ENCODE measurements at places on chromosomes 13 and 19. TPM values are rescaled to one million over a fixed set of nuclear protein-coding genes. Genes with fewer than 3 reads are reported as not detected.

DNA sequence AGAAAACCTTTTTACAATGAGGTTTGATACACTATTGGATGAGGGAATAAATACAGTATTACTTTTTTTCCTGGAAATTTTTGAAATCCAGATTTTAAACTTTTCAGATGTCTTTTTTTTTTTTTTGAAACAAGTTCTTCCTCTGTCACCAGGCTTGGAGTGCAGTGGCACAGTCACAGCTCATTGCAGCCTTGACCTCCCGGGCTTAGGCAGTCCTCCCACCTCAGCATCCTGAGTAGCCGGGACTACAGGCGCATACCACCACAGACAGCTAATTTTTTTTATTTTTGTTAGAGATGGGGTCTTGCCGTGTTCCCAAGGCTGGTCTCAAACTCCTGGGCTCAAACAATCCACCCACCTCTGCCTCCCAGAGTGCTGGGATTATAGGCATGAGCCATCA is 96.8 kb downstream of the RNF17 start:
- DNase-seq: no peak

- DNase-seq: no peak
Observed at GRCh38 chr19:48750771-48751504, 1.5 kb downstream of the FUT1 start.

- DNase-seq: no peak
Observed at GRCh38 chr13:25179832-25180774, 8.0 kb upstream of the AMER2 start.

DNA sequence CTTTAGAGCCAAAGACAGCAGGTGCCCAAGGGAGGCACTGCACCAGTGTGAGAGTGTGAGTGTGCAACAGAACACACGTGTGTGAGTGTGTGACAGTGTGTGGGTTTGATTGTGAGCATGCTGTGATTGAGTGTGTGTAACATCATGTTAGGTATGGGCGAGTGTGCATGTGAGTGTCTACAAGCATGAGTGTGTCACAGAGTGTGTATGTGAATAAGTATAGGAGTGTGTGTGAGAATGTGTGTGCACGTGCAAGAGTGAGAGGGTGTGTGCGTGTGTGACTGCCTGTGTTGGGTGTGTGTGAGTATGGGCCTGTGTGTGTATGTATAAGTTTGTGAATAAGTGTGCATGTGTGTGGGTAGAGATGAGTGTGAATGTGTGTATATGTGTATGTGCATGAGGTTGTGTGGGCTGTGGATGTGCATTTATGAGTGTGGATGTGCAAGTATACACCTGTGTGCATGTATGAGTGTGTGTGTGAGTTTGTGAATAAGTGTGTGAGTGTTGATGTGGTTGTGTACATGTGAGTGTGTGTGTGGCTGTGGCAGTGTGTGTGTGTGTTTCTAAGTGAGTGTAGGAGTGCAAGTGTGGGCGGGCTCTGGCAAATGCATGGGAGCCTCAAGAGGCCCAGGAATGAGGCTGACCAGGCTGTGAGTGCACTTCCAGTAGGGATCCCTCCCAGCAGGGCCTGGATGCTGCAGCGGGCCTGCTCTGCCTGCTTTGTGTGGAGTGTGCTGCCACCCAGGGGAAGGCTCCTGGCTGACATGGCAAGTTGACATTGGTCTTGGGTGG is 198.4 kb downstream of the COL4A1 start:
- DNase-seq: peak; percentile 48

DNA sequence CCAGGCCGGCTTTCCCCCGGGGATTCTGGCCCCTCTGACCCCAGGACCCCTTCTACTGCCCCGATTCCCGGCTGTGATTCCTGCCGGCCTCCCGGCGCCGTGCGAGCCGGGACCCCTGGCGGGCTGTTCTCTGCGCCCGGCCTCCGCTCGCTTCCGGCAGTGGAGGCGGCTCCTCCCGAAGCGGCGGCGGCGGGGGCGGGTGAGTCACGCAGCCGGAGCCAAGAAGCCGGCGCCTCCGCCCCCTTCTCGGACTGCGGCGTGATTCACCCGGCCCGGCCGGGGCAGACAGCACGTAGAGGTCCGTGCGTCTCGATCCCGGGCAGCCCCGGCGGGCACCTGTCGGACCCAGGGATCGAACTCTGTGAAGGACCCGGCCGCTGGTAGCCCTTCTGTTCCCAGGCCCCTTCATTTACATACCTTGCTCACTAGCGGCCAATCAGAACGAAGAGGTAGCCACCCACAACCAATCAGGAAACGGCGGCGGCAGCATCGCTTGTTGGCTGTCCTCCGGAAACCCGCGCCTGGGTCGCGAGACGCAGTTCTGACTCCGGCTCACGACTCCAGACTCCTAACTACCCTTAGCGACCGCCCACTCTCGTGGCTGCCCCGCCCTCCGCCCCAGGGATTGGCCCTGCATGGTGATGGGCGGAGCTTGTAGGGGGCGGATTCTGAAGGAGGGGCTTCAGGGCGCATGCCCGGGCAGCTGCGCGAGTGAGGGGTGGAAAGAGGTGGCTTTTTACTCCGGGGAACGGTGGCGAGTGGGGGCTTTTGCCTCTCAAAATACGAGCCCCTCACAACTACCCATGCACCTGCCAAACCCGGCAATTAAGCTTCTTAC is at the start of gene SERTAD1:
TSS of gene SERTAD1 (minus strand) at position 543 of the 838 bp plus-strand sequence. CDS start 2,446 bp downstream, outside the sequence.
- DNase-seq: peak; percentile 97

DNA sequence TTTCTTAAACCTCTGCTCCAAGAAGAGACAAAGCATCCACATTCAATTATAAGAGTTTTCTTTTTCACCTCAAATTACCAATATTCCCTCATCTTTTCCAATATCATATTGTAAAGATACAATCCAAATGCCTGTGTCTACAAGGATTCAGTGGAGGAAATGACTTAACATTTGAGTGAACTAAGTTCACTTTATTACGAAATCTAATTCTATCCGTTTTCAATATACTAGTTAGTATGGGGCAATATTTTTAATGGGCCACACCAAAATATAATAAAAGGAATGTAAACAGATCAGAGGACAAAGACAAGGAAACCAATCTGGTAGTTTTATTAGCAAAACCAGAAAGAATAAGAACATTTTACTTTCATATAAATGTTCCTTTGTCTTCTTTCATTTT is 136.0 kb downstream of the DCLK1 start:
- DNase-seq: no peak

- no peak for DNase-seq
Observed at GRCh38 chr19:15614507-15615379, at the start of gene CYP4F8. TSS of gene CYP4F8 (plus strand) at chr19:15615218. CDS start at chr19:15615617, 399 bp downstream.

DNA sequence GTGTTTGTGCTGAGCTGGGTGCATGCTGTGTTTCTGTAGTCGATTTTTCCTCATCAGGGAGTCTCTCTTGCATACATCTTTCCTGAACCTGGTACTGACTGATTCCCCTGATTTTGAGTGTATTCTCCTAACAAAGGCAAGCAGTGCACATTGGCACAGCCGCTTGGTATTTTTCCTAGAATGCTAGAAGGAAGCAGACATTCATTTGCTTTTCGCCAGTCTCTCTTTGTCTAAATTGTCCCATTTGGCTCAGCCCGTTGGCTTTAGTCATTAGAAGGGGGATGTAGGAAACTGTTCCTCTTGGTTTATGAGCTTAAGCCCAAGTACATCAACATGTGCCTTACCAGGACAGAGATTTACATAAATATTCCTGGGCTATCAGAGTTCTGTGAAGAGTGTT is 266.1 kb upstream of the TMTC4 start:
- no peak for DNase-seq

DNA sequence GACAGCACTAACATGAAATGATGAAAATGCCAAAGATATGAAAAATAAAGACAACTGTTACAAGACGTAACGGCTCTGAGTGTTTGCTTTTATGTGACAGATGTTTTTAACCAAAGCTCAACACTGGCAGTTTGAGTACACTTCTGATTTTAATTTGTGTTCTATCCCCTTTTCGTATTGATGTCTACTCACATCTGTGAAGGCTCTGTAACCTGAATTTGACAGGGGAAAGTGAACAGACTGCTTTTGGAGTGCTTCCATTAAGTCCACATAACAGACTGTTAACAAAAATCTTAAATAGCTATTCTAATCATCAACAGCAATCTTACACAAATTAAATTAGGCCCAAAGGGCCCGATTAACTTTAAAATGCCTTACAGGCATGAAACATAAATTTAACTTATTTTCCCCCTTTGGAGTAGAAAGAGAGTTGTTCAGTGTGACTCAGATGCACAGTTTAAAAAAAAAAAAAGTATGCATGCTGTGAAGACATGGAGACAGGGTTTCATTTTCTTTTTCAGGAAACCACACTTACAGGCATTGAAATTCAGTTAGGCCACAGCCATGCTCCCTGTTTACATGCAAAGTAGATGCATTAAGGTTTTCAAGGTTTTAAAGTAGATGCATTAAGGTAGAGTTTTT is 16.3 kb upstream of the RNASEH2B start:
- no peak for DNase-seq

DNA sequence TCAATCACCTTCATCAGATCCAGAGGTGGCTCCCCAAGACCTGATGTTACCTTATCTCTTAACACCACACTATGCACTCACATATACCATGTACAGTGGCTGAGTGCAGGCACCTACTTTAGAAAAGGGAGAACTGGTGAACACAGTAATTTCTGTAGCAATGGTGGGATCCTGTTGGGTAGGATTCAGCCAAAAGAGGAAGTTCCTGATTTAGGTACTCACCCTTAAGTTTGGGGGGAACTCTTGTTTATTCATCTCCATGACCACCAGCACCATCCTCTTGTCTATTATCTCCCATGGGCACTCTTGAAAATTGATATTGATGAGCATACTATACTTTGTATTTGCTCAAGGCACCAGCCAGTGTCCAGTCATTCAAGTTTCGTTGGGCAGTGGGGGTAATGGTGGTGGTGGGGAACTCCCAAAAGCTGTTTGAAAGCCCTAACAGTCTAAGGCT is 324.4 kb downstream of the LMO7 start:
- no peak for DNase-seq

- peak; percentile 63 for DNase-seq
Observed at GRCh38 chr13:103640606-103641005, 574.4 kb upstream of the SLC10A2 start.

GRCh38 chr19:34713262-34713637 is 20.8 kb upstream of the ZNF181 start:
- no peak for DNase-seq

DNA sequence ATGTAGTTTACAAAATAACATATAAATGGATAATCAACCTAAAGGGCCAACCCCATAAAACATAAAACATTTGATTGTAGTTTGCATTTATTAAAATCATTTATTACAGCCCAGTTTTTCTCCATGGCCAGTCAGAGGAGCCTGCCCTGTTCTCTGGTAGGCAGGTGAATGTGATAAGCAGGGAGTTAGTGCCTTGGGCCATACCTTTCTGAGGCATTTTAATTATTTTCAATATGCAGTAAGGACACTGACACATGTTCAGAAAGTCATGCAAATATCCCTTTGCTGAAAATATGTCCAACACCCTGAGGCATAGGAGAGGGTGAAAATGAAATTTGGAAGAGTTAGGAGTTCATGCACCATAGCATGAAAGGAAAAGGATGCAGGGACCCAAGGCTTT is 242.6 kb upstream of the EDNRB start:
- DNase-seq: no peak

- DNase-seq: no peak
Observed at GRCh38 chr13:100068133-100068931, 20.6 kb upstream of the PCCA start.

GRCh38 chr19:46629546-46630025 is 4.7 kb upstream of the PTGIR start:
- no peak for DNase-seq

DNA sequence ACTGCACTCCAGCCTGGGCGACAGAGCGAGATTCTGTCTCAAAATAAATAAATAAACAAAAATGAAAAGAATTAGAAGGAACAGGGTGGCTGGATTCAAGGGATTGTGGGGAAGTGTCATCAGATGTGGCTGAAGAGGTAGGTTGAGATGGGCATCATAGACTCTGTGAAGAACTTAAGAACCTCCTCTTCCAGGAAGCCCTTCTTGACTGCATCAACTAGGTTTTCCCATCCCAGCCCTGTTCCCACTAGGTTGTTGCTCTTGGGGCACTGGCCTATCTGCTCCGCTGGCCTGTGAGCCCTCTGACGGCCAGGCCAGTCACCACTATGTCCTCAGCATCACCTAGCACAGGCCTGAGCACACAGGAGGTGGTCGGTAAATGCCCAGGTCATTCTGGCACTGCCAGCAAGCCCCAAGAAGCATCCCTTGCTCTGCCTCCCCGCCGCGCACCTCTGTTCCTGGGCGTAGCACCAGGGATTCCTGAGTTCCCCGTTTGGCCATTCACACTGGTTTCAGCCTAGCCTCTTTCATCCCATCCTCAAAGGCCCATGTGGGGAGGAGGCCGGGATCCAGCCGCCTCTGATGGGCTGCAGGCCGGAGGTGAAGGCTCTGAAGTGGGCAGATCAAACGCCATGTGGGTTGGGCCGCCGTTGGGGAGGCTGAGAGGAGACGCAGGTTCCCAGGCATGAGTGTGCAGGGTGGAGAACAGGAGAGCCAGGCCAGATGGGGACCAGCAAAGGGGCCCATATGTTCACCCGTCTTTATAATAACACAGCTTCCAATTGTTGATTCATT is 27.6 kb upstream of the SLC1A5 start:
- DNase-seq: no peak

GRCh38 chr19:718251-718951 is 9.7 kb downstream of the PALM start:
- no peak for DNase-seq

GRCh38 chr19:1952635-1953034 is 11.7 kb downstream of the CSNK1G2 start:
- DNase-seq: no peak

- no peak for DNase-seq
Observed at GRCh38 chr19:48910803-48911202, 10.7 kb downstream of the NUCB1 start.

- DNase-seq: no peak
Observed at GRCh38 chr19:48455171-48455907, at the start of gene KCNJ14. TSS of gene KCNJ14 (plus strand) at chr19:48455574. CDS start at chr19:48461725, 6,151 bp downstream.

GRCh38 chr19:53041366-53041765 is 3.2 kb upstream of the ERVV-2 start:
- DNase-seq: no peak

DNA sequence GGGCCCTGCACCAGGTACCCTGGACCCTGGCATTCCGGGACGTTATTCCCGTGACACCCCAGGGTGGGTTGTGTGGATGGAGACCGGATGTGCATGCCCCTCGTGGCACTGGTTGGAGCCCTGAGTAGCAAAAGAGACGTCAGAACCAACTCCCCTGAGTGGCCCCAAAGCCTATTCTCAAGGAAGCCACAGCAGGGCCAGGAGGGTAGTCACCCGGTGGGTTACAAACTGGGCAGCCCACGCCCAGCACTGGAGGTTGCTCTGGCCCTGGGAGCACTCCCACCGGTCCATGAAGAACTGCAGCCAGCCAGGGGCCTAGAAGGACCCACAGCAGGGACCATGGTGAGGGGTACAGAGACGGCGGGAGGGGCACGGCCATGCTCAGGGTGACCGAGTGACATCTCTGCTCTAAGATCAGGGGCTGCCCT is 7.5 kb downstream of the KLF16 start:
- DNase-seq: no peak

The ZNF441 gene
- polyA plus RNA-seq: 5.3 TPM

The RNF225 gene
- not detected for polyA plus RNA-seq

The FAM216B gene
- not detected for polyA plus RNA-seq

The GYS1 gene
- polyA plus RNA-seq: 89.0 TPM

The BRD4 gene
- polyA plus RNA-seq: 35.7 TPM

The POLD1 gene
- polyA plus RNA-seq: 15.2 TPM

The KRI1 gene
- 22.0 TPM for polyA plus RNA-seq
